ENCODE measurements at places on chromosomes 5 and 9. TPM values are rescaled to one million over a fixed set of nuclear protein-coding genes. Genes with fewer than 3 reads are reported as not detected.

ADCY2 gene
- total RNA-seq: 0.25 TPM

PDLIM4 gene
- 146 TPM for total RNA-seq

PTGR1 gene
- 52.2 TPM for total RNA-seq

MARCOL gene
- total RNA-seq: not detected

HTR4 gene
- total RNA-seq: not detected

MEF2C gene
- total RNA-seq: 4.8 TPM

GDF9 gene
- 0.89 TPM for total RNA-seq

NR4A3 gene
- 0.41 TPM for total RNA-seq

TAF11L11 gene
- not detected for total RNA-seq

GRCh38 chr9:84122572-84122971 is 142.0 kb downstream of the RMI1 start:
- DNase-seq: no peak

DNA sequence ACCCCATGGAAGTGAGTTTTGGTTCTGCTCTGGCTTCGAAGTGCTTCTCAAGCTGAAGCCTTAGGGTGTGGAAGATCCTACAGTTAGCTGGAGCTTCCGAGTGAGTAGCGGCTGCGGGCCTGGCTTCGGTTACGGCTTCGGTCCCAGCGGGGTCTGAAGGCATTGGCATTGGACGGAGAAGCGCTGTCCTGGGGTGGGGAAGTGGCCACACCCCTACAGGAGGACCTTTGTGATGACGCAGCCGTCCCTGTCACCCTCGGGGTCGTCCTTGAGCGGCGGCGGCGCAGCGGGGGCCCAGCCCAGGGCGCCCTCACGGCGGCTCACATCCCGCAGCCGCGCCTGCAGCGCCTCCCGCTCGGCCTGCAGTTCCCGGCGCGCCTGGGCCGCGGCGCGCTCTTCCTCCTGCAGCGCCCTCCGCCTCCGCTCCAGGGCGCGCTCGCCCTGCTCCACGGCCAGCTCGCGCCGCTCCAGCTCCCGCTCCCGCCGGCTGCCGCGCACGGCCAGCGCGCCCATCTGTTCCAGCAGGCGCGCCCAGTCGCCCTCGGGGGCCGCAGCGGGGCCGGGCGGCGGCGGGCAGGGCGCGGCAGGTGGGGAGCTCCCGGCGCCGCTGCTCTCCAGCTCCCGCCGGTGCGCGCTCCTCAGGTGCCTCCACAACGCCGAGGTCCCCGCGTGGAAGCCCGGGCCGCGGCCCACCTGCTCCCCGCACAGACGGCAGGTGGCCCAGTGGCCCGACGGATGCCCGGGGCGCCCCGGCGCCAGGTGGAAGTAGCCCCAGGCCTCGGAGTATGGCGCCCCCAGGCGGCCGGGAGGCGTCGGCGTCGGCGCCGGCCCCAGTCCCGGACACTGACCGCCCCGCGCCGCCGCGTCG is 9.9 kb downstream of the ZBED3 start:
- DNase-seq: no peak

- DNase-seq: no peak
These were observed 155.3 kb downstream of the COL23A1 start for GRCh38 chr5:178434851-178435250.

- DNase-seq: no peak
These were observed 871.4 kb upstream of the CDH10 start for GRCh38 chr5:25516141-25516540.

DNA sequence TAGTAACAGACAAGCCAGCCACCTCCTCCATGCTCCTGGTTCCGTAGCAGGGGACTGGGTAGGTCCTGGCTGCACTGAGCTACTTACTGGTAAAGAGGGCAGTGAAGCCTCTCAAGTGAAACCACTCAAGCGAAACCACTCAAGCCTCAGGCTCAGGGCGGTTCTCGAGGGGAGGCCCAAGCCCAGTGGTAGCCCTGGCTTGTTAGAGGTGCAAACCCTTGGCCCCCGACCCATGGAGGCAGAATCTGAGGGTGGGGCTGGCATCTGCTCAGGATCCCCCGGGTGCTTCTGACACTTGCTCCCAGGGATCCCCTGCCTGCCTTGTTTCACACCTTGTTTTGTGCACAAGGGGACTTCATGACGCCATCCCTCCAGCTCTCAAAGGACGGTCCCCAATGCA is 76.5 kb upstream of the OLFM1 start:
- no peak for DNase-seq

DNA sequence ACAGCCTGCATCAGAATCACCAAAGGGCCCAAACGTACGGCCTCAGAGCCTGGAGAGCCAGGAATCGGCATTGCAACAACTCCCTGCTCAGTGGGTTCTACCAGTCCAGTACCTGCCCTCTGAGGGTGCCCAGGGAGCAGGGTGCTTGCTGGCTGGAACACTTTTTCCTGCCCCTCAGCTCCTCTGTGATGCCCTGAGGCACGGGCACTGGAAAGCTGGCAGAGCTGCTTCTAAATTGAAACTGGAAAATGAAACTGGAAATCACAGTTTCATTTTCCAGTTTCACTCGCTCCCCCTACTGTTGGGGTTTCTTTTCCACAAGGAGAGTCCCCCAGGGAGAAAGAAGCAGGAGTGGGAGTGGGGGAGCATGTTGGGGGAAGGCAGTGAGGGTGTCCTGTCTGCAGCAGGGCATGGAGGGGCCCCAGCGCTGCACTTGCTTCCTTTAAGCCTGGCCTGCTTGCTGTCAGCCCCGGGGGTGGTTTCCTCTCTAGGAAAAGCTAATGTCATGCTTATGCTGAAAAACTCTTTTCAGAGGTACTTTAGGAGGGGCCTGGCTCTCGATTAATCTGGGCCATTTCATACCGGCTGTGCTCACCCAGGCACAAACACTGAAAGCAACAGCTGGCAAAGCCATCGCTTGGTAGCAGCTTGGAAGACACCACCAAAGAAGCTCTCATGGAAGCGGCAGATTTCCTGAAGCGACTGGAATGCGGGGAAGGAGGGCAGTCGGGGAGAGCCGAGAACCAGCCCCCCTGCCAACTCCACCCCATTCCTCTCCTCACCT is 26.2 kb downstream of the IRF1 start:
- no peak for DNase-seq

- no peak for DNase-seq
These were observed 4.1 kb upstream of the ZCCHC10 start for GRCh38 chr5:133030343-133031005.

DNA sequence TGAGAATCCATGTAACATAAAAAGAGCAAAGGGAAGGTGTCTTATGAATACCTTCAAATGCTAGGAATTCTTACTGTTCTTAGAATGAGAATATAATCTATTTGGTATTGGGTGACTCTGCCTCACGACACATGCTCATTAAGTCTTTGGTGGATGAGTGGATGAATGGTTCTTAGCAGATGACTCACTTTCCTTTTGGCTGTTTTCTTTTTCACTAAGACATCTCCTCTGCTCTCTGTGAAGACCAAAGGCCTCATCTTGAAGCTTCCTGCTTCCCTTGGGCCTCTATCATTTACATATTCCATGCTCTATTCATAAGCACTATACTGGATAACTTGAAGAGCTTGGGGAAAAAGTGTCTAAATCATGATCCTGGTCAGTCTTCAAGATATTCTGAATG is 468.1 kb downstream of the SPATA31D1 start:
- peak; percentile 39 for DNase-seq

GRCh38 chr5:60403343-60404006 is 296.5 kb downstream of the DEPDC1B start:
- no peak for DNase-seq

DNA sequence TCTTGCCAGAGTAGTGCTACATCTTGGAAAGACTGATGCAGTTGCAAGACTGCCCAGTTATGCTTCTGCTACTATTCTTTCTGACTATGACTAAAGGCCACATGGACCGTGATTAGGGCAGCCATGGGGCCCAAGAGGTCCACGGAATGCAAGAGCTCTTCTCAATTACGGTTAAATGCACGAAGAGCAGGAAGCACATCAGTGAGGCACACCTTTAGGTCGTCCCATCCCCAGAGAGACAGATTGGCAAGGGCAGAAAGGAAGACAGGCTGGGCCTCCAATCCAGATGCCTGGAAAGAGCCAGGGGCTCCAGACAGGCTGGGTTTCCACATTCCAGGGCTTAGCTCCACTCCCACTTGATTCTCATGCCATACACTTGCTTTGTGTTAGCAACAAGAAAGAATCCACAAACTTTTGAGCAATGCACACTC is 132.3 kb upstream of the SLIT3 start:
- no peak for DNase-seq

GRCh38 chr9:92180002-92180400 is 64.8 kb upstream of the SPTLC1 start:
- DNase-seq: no peak

GRCh38 chr9:126159430-126160060 is 167.1 kb upstream of the MVB12B start:
- DNase-seq: no peak

- no peak for DNase-seq
These were observed 234.9 kb upstream of the ACTBL2 start for GRCh38 chr5:57717555-57717954.

DNA sequence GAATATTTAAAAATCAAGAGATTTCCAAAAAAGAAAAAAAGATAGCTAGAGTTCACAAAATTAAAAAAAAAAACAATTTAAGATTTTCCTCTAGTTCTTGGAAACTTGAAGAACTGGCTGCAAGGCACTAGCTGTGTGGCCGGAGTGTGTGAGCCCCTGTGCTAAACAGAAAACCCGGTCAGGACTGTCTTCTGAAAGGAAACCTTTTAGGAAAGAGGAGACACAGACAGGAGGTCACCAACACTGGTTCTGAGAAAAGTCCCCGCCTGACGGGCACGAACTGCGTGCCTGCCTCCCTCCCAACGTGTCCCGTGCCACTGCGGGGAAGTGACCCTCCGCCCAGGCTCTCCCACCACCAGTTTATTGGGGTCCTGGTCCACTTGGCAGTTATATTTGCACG is 15.2 kb downstream of the TTF1 start:
- no peak for DNase-seq

DNA sequence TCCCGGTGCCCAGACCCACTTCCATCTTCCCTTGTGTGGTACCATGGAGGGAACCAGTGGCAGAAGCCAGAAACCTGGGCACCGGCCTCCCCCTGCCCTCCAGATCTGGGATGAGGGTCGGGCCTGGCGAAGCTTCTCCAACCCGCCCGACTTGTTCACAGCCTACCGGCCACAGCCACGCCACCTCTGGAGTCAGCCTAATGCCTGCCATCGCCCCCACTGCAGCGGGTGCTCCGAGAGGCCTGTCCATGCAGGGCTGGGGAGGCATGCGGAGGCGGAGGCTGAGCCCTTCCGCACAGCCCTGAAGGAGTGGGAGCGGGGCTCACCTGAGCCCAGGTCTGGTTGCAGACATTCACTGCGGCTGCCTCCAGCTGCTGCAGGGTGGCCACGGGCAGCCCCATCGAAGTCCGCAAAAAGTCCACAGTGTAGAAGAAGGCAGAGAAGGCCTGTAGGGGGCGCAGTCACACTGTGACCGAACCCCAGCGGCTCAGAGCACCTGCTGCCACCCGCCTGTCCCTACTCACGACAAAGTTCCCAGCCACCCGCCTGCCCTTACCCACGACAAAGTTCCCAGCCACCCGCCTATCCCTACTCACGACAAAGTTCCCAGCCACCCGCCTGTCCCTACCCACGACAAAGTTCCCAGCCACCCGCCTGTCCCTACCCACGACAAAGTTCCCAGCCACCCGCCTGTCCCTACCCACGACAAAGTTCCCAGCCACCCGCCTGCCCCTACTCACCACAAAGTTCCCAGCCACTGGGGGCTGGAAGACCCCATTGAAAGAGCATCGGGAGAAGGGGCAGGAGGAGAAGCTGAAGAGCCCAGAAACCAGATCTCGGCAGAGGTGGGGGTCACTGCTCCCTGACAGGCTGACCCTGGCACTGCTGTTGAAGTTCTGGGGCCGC is 3.8 kb upstream of the NPDC1 start:
- DNase-seq: no peak

GRCh38 chr9:124552273-124552605 is 45.0 kb upstream of the NR5A1 start:
- no peak for DNase-seq

DNA sequence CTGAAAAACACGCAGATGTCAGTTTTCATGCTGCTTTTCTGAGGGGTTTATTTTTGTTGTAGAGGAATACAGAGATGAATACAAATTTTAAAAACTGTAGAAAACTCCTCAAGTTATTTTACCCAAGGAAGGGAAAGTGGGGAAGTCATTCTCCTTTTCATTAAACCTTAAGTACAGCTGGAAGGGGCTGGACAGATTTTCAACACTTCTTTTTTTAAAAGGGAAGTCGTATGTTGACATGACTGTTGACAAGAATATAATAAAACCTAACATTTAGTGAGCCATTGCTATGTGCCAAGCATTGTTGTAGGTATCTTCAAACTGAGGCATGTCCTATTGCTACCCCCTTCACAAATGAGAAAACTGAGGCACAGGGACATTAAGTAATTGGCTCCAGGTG is 235.7 kb upstream of the ELL2 start:
- DNase-seq: no peak

DNA sequence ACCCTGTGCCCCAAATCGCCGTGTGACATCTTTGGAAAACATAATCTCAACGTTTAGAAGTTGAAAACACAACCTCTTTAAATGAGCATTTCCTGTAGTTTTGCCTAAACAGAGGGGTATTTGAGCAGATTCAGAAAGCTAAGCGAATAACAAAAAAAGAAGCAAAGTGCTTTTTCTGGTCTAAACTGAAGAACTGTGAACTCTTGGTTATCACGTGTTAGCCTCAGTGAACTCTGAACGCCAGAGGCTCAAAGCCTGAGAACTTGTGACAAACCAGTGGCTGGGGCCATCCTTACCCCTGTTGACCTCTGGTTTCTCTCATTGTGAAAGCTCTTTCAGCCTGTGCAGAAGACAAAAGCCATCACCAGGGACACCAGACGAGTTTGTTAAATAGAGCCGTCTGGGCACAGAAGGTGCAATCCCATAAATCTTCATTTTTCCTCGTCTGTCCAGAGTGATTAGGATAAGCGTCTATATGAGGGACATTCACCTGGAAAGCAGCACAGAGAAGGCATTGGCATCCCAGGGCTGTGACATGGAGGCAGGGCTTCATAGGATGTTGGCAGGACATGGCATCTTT is 61.4 kb upstream of the ICE1 start:
- DNase-seq: no peak

DNA sequence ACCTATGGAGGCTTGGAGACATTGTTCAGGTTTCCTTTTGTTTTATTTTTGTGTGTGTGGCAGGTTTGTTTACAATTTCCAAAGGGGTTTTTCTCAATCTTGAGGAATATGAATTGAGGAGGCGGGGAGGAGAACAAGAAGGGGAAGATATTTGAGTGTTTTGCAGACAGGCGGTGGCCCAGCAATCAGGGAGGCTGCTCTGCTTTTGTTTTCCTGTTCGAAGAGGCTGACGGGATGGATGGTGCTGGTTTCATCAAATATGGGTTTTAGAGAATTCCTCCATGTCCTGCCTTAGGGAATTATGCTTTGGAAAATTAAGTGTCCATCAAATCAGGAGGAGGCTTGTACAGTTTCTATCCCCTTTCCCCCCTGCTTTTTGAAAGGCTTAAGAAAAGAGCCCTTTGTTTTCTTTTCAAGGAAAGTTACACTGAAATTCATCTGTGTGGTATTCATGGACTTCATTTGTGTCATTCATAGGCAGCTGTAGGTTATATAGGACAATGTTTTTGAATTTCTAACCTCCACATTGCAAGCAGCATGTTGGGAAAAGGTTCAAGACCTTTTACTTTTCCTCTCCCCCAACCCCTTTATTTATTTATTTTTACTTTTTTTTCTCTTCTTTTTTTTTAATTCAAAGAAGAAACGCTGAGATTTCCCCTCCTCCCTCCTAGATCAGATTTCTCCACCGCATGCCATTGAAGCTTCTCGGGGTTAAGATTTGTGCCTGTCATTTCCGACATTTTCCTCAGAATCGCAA is 107.4 kb downstream of the ZNF462 start:
- DNase-seq: no peak
